Ascending aorta (tissue), 2 donors: ENCODE measurements at places on chromosomes 12 and 14. TPM values are rescaled to one million over a fixed set of nuclear protein-coding genes. Genes with fewer than 3 reads are reported as not detected.

- no peak overlapping the region for H3K27ac ChIP-seq
- H3K27me3 ChIP-seq: no peaks in the 10 kb centered on the region
- DNase-seq: no peak
Measured at GRCh38 chr12:131097202-131098177, 143.8 kb downstream of the ADGRD1 start.

GRCh38 chr12:24364921-24365320 is 415.5 kb upstream of the SOX5 start:
- no peak overlapping the region for H3K27ac ChIP-seq
- H3K27me3 ChIP-seq: no peaks in the 10 kb centered on the region
- H3K36me3 ChIP-seq: no peaks in the 10 kb centered on the region
- H3K4me1 ChIP-seq: peaks cover 5% of the 10 kb centered on the region

GRCh38 chr12:13164921-13165616 is 31.5 kb upstream of the EMP1 start:
- no peak overlapping the region for H3K4me3 ChIP-seq
- no peak for DNase-seq
- no peaks in the 10 kb centered on the region for H3K36me3 ChIP-seq
- H3K27ac ChIP-seq: peak overlapping the region; percentile 7
- H3K4me1 ChIP-seq: no peaks in the 10 kb centered on the region

DNA sequence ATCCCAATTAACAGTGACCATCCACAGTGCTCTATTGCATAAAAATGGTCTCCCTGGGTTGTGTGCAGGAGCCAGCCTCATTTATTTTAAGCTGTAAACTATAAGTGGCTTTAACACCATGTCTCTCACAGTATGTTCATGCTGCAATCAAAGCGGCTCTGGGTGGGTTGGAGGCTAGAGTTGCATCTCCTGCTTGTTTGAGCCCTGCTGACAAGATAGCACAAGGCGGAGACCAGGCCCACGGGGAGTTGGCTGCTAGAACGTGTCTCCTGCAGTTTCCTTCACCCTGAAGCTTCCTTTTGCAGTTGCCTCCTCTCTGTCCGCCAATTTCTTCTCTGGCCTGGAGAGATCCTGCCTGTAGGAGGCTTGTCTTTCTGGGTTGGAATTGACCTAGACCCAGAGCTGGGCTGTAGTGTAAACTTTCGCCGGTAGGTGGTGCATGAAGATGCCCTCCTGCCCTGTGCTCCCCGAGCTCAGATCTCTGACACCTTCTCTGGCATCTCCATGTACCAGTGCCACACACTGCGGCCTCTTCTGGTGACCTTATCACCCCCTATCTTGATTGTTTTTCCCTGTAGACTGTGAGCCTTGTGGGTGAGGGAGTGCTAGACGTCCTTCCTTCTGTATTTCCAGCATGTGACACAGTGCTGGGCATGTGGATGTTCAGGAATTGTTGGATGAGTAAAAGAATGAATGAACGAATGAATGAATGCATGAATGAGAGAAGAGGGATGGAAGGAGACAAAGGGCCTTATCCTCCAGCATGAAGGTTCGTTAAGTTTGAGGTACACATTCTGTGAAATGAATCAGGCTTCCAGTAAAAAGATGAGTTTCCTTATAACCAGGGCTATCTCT is 10.4 kb downstream of the OTUB2 start:
- H3K27ac ChIP-seq: no peak overlapping the region
- H3K4me1 ChIP-seq: no peaks in the 10 kb centered on the region
- H3K4me3 ChIP-seq: no peak overlapping the region
- no peaks in the 10 kb centered on the region for H3K27me3 ChIP-seq
- no peaks in the 10 kb centered on the region for H3K36me3 ChIP-seq
- DNase-seq: peak; percentile 78

- no peak for DNase-seq
- H3K27me3 ChIP-seq: no peaks in the 10 kb centered on the region
- H3K4me3 ChIP-seq: no peak overlapping the region
- no peak overlapping the region for H3K27ac ChIP-seq
Measured at GRCh38 chr12:107369679-107370078, 276.3 kb upstream of the CRY1 start.

- H3K4me3 ChIP-seq: no peak overlapping the region
- H3K27me3 ChIP-seq: no peaks in the 10 kb centered on the region
- H3K36me3 ChIP-seq: peaks cover 18% of the 10 kb centered on the region
- no peak overlapping the region for H3K27ac ChIP-seq
Measured at GRCh38 chr12:42309996-42310395, 15.9 kb downstream of the ZCRB1 start.

GRCh38 chr12:14214495-14214894 is 151.0 kb upstream of the ATF7IP start:
- no peaks in the 10 kb centered on the region for H3K27me3 ChIP-seq
- no peaks in the 10 kb centered on the region for H3K4me1 ChIP-seq
- H3K36me3 ChIP-seq: no peaks in the 10 kb centered on the region
- H3K27ac ChIP-seq: no peak overlapping the region
- no peak for DNase-seq

- no peak overlapping the region for H3K27ac ChIP-seq
- DNase-seq: no peak
- no peaks in the 10 kb centered on the region for H3K27me3 ChIP-seq
- no peak overlapping the region for H3K4me3 ChIP-seq
- H3K4me1 ChIP-seq: no peaks in the 10 kb centered on the region
Measured at GRCh38 chr12:25254271-25254880, 3.6 kb upstream of the KRAS start.

SLC25A21 gene
- not detected for total RNA-seq

LYSET gene
- total RNA-seq: 2.3 TPM

SIX1 gene
- total RNA-seq: 1.1 TPM

C14orf119 gene
- total RNA-seq: 2.2 TPM

TMEM106C gene
- 120 TPM for total RNA-seq

CCDC196 gene
- total RNA-seq: not detected

CLEC4C gene
- not detected for total RNA-seq
